ENCODE measurements at places on chromosomes 2 and 18.

- no peak for DNase-seq
These were observed 6.0 kb upstream of the ALPP start for GRCh38 chr2:232372231-232373208.

DNA sequence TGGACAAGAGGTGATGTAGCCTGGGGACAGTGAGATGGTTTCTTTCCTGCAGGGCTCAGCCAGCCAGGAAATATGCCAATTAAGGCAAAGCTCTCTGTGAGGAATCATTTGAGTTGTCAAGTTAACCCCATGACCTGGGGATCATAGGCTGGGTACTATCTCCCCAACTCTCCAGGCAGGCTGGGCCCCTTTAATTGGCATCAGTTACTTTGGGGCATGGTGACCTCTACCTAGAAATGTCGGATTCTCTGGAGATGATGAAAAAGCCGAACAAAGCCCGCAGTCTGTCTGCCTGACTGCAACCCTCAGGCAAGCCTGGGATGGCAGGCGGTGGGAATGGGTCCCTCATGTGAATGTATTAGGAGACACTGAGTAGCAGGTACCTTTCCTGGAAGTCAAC, 193.5 kb upstream of the SMAD2 start:
- DNase-seq: no peak

GRCh38 chr18:36610258-36610657, 218.5 kb downstream of the TPGS2 start:
- DNase-seq: no peak

- DNase-seq: no peak
These were observed 58.3 kb downstream of the HPCAL1 start for GRCh38 chr2:10360850-10361588.

DNA sequence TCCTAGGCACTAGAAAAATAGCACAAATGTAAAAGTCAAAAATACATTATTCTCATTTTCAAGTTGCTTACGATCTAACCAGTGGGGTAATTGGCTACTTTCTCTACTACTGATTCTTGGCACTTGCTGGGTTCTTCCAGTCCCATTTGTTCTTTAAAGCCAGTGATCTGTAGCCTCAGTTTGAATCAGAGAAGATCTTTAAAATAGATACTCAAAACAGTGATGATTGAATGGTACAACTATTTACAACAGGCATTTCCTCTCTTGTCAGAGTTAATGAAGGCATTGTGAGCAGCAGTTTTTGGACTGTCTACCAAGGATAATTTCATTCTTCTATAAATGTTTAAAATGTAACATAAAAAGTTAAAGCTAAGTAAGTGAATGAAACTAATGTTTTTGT, 128.3 kb upstream of the FSIP2 start:
- DNase-seq: no peak

DNA sequence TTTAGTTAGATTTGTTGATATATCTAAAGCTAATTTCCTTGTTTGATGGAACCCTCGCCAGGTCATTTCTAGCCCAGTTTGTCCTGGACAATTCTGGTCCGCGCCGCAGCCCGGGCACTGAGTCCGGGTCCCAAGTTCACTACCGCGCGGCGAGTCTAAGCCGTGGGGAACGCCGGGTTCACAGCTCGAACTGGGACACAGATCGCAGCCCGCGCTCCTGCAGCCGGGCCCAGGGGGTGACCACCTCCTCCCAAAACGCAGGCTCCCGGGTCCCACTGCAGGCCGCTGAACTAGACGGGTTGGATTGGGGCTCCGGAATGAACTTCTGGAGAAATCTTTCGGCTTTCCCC, 681 bp downstream of the ACADL start:
- DNase-seq: no peak

GRCh38 chr2:114368705-114369104, 73.7 kb upstream of the DPP10 start:
- no peak for DNase-seq

- DNase-seq: no peak
These were observed 28.7 kb downstream of the MYT1L start for GRCh38 chr2:2302359-2302758.

DNA sequence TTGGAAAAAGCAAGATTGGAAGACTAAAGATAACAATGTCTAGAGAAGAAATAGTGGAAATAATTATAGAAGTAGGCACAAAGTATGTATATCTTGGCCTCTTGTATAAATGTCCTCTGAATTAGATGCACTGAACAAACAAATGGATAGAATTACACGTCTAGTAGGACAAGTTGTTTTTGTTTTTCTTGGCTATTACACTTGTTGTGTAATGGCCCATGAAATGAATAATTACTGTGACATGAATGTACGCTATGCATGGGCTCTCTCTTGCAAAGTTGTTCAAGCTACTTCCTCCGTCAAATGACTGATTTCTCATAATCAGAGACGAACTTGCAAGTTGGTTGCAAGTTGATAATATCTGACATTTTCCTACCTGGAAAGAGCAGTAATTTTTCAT, 126.2 kb downstream of the PDE1A start:
- no peak for DNase-seq

DNA sequence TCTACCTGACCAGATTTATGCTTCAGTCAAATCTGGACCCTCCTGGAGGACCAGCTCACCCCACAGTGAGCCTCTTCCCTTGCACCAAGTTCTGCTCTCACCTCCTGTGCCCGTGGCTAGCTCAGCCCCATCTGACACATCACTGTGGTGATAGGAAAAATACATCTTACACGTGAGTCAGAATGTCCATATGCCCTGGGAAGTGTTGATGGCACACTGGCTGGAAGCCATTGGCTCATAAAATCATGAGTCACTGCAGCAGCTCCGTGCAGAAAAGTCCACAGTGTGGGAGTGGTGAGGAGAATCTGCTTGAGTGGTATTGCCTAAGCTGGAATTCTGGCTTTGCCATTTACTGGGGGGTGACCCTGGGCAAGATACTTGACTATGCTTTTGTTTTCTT, 42.6 kb upstream of the RAPGEF4 start:
- peak; percentile 78 for DNase-seq

DNA sequence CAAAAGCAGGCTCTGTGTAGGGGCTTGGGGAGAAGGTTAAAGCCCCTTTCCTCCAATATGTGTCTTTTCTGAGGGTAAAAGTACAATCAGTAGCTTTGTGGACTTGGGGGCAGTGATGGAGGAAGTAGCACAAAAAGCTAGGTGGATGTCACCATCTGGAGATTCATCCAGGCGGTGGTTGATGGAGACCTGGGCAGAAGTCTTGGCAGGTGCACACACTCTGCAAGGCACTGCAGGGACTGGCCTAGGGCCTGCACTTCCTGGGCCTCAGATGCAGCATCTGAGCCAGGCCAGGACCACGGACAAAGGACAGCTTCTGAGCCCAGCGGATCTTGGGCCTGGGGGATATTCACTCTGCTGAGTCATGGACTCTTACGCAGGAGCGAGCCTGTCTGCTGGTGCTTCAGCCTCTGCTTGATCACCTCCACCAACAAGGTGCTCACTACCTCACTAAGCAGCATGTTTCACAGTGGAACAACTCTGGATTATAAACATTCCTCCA, 391.1 kb downstream of the TNS1 start:
- DNase-seq: no peak

- DNase-seq: no peak
These were observed 181.7 kb upstream of the VRK2 start for GRCh38 chr2:57864926-57865325.

GRCh38 chr2:160109939-160110673, 47.7 kb upstream of the PLA2R1 start:
- peak; percentile 85 for DNase-seq

DNA sequence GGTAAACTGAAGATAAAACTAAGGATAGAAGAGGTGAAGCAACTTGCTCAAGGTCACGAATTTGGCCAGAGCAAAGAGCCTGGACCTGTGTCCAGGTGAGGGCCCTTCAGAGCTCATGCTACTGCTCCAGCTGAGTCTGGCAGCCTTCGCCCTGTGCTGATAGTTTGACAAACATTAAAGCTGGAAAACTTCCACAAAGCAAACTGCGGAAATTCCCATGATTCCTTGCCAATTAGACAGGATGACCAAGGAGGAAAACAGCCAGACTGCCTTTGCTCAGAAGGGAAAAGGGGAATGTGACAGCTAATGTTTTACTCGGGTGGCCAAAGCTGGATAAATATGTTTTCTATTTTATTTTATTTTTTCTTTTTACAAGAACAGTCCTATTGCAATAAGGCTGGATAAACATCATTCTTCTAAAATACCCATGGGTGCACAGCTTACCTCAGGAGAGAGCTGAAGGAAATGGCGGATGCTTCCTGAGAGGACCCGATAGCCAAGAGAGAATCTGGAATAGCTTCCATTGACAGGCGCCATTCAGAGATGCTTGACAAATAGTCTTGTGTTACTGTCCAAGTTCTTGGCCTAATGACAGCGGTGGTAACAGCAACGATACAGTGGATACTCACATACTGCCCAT, 5.3 kb upstream of the CTAGE1 start:
- DNase-seq: no peak

GRCh38 chr2:165886487-165887146, 67.0 kb downstream of the TTC21B start:
- peak; percentile 17 for DNase-seq

GRCh38 chr18:44298566-44298965, 382.1 kb upstream of the SETBP1 start:
- DNase-seq: peak; percentile 4

- DNase-seq: no peak
These were observed 27.2 kb downstream of the RTP5 start for GRCh38 chr2:241896746-241897201.

DNA sequence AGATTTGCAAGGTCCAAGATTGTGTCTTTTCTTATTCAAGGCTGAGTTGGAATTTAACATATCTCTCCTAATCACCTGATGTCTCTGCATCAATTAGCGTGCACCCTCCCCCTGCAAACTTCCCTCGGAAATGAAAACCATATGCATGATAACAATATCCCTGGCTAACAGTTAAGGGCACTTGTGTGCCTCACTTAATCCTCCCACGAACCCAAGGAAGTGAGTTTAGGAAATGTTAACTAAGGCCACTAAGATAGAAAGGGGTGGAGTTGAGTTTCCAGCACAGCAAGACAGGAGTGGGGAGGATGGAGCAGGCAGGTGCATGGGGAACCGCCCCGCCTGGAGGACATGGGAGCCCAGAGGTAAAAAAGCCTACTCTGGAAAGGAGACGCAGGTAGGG, 52.4 kb upstream of the PTMA start:
- DNase-seq: no peak

DNA sequence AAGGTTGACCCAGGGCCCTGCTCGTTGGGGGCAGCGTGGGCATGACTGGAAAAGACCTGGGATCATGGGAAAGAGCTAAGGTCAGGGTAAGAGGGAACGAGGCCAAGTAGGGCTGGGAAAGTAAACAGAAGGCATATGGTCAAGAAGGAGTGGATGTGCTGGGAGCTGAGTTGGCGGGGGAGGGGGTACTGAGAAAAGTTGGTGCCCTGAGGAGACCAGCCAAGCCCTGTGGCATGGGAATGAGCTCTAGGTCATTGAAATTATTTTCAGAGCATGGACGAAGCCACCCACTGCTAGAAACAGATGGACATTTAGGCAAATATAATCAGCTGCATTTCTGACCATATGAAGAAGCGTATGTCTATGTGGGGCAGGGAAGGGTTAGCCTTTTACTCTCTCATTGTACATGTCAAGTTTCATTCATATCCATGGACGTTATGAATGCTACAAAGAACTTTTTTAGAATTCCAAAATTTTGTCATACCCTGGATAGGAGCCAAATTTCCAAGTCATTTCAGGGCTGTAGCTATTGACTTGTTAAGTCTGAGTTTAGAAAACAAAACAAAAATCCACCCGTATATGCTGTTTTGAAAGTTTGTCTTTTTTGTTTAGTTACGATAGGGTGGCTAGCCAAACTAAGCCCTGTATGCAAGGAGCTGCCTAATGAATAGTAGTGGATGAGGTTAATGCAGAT, 19.1 kb downstream of the MAPRE2 start:
- no peak for DNase-seq

Data from common myeloid progenitor, CD34-positive (primary cell).